ENCODE measurements at places on chromosomes 1 and 21. TPM values are rescaled to one million over a fixed set of nuclear protein-coding genes. Genes with fewer than 3 reads are reported as not detected.

FCGR3B gene
- total RNA-seq: not detected

FCRL2 gene
- not detected for total RNA-seq

OR2AK2 gene
- 0.49 TPM for total RNA-seq

SESN2 gene
- total RNA-seq: 57.2 TPM

HSF2BP gene
- total RNA-seq: 1.0 TPM

Data from glutamatergic neuron (in vitro differentiated cells).